Right renal pelvis (tissue), 4 donors: ENCODE measurements at places on chromosomes 7 and 10. TPM values are rescaled to one million over a fixed set of nuclear protein-coding genes. Genes with fewer than 3 reads are reported as not detected.

DNA sequence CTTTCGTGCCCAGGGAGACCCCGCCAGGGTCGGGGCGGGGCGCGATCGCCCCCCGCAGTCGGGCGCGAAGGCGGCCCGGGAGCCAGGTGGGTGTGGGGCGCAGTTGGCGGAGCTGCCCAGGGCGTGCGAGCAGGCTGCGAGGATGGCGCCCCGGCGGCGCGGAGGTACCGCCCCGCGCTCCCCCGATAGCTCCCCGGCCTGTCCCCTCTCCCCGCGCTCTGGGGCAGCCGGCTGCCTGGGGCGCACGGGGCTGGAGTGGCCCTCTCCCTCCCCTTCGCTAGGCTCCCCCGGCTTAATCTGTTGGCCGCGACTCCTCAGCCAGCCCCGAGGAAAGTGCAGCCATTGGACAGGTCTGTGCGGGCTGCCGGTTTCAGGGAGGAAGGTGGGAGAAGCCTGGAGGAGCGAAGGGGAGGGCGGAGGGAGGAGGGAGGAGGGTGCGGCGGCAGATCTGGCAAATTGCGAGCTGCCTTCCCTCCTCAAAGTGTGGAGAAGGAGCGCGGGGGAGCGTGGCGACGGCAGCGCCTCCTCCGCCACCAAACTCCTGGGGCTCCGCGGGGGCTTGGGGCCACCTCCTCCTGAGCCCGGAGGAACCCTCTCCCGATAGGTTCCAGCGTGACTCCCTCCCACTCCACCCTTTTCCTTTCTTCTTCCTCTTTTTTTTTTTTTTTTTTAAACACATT lies 361 bp upstream of the PLXDC2 start:
- peak; percentile 72 for DNase-seq

DNA sequence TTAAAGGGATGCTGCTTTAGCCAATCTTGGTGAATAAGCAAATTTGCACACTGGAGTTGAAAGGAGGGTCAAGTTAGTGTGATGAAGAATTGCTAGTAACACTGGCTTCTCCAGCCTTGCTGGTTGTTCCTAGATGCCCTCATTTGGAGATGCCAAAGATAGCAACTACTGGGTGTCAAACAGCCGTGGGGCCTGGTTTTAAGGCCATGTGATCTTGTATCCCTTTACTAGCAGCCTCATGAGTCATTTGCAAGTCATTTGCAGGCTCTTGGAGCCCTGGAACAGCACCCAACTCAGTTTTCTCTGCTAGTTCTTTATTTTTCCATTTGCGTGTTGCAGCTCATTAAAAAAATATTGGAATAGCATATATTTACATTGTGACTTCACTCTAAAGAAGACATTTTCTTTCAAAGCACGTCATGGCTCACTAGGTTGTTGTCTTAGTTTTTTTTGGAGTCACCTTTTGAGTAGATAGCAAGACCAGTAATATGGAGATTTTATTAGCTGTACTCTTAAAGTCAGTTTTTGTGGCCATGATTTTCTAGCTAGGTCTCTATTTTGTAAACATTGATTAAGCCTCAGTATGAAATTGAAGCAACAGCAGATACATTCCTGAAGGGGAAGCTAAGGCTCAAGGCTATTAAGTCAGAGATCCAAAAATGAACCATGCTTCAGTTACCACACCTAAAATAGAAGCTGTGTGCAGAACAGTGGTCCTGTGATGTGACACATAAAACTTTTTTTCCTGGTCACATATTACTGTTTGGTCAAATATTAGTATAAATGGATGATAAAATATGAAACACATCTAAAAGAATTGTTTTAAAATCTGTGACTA lies 1.3 kb downstream of the LSMEM1 start:
- DNase-seq, result no peak

GRID1 gene
- polyA plus RNA-seq, result 2.1 TPM

DNA sequence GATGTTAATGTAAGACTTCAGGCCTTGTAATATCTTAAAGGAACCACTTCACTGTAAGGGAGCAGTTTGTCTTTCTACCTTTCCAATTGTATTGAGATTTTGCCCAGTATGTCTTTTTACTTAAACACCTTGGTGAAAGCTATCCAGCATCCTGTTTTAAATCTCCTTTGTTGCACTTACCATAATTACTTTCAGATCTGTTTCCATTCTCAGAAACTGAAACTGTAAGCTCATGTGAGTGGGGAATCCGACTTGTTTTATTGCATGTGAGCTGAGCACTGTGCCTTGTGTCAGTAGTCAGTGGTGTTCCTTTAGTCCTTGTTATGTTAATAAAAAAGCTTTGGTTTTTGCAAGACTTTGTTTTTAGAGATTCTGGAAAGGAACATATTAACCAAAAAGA lies 42.2 kb downstream of the BMPR1A start:
- DNase-seq, result no peak

DNA sequence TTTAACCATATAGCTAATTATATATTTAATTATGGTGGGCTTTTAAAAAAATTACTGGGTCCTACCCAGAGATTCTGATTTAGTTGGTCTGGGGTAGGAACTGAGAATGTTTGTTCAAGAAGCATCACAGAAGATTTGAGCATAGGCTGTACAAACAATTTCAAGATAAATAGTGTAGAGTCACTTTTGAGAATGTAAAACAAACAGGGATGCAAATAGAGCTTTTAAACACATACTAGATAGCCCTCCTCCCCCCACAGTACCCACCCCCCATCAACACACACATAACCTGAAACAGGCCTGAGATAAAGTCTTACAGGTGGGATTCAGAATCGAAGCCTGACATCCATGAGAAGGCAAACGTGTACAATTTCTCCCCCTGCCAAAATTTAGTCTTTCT lies 15.6 kb upstream of the REEP3 start:
- DNase-seq, result no peak

DNA sequence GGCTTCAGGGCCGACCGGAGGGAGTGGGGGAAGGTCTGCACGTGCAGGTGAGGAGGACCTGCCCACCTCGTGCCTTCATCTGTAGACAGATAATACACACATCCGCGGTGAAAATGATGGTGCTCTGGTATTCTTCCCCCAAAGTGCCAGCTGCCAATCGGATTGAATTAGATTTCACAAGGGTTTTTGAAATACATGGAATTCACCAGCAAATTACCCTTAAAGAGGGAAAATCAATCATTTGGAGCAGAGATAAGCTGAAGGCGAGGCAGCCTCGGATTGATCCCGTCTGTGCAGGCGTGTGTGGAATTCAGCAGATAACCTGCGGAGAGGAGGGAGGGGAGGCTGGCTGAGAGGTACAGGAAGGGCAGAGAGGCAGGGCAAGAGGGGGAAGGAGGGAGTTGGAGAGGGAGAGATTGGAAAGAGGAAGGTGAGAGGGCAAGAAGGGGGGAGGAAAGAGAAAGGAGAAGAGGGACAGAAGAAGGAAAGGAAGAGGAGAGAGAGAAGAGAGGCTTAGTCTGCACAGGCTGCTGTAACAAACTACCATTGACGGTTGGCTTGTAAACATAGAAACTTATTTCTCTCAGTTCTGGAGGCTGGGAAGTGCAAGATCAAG lies 84.2 kb downstream of the C10orf105 start:
- DNase-seq, result no peak

GRCh38 chr7:139776486-139777132 lies 1.2 kb downstream of the HIPK2 start:
- DNase-seq, result peak; percentile 39

UTF1 gene
- polyA plus RNA-seq, result not detected

DNA sequence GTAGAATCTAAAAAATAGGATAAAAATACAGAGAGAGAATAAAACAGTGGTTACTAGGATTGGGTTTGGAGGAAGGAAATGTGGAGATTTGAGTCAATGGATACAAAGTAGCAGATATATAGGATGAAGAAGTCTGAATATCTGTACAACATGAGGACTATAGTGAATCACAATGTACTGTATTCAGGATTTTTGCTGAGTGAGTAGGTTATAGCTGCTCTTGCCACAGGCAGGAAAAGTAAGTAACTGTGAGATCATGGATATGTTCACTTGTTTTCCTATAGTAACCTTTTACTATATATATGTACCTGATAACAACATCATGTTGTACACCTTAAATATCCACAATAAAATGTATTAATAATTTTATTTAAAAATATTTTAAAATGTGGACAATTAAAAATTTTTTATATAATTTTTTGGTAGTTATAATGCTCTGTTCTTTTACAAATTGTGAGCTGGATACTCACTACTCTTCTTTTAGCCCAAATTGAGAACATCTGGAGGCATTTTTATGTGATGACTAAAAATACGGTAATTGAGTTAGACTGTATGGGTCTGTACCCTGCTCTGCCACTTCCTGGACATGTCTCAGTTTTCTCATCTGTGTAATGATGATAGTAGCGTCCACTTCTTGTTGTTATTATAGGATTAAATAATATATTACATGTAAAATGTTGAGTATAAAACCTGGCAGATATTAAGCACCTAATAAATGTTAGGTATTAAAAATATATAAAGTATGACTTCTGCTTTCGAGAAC lies 439.1 kb downstream of the AUTS2 start:
- no peak for DNase-seq

DNA sequence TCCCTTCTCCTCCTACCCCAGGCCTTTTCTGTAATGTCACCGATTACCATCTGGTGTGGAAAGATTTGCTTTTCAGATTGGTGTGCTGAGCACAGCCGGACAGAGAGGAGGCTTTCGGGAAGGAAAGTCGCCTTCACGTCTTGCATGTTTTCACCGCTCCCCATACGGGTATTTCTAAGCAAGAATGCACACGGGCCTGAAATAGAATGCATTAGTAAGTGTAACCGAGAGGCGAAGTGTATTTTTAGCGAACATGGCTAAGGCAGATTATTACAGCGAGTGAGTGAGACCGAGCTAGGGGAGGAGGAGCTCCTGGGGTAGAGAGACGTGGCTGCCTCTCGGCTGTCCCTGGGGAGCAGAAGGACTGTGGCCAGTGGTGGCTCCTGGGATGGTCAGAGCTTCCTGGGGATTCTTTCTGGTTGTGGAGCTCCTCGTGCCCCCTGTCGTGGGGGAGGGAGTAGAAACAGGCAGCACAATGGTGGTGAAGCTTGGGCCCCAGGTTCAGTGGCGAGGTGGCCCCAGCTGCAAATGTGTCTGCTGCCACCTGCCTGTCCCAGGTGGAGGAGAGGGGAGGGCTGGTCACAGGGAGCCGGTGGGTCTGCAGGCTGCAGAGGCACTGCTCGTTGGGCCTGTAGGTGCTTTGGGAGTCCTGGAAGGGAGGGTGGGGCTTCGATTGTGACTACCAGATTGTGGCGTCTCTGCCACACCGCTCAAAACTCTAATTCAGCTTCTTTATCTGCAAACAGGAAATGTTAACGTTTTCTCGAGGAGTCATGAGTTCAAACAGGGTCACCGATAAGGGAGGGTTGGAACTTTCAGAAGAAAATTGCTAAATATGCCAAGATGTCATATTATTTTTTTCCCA lies 135.8 kb downstream of the CAMK1D start:
- DNase-seq, result no peak

ERLIN1 gene
- 50.2 TPM for polyA plus RNA-seq

ADCY1 gene
- 4.0 TPM for polyA plus RNA-seq

DNA sequence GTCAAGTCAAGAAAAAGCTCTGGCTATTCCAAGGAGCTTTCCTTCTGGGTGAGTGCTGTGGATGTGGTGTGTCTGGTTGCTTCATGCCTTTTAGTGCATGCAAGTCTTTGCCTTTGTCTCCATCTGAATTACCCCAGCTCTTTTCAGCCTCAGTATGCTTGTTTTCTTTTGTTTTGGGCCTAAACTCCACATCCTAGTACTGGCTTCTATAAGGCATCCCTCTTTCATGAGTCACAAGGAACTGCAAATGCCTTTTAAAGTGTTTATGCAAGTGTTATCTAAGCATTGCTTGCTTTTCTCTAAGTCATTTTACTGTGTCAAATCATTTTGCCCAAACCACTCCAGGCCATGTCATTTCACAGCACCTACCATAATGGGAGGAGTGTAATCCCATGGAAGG lies 132.1 kb downstream of the PLCE1 start:
- DNase-seq, result no peak

DNA sequence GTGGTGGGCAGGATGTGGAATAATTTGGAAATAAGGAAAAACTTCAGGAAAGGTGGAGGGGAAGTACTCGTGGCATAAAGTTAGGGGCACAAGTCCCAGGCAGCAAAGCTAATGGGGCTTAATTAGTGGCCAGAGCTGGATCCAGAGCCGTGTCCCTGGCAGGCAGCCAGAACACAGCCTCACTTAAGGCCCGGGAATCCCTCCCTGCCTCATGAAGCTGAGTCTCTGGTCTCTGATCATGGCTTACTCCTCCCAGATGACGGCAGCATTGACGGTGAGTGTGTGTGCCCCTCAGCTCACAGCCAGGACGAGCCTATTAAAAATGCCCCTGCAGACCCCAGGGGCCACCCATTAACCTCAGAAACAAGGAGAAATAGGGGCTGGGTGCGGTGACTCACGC lies 48.2 kb upstream of the NPTX2 start:
- DNase-seq, result no peak

DNA sequence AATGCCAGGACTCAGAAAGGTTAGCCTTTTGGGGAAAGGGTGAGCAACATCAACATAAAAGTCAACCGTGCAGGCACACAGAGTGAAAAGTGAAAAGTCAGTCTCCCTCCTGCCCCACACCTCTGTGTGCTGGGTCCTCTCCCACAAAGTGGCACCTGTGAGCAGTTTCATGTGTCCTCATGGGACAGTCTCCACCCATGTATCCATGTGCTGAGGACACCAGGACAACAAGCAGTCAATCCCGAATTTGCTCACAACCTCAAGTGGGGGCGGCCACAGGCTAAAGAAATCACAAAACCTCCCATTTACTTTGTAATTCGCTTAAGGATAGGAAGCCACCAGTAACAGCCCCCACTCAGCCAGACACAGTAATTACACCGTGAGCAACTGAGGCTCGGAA lies 97.4 kb downstream of the ARHGAP22 start:
- DNase-seq, result no peak

DNA sequence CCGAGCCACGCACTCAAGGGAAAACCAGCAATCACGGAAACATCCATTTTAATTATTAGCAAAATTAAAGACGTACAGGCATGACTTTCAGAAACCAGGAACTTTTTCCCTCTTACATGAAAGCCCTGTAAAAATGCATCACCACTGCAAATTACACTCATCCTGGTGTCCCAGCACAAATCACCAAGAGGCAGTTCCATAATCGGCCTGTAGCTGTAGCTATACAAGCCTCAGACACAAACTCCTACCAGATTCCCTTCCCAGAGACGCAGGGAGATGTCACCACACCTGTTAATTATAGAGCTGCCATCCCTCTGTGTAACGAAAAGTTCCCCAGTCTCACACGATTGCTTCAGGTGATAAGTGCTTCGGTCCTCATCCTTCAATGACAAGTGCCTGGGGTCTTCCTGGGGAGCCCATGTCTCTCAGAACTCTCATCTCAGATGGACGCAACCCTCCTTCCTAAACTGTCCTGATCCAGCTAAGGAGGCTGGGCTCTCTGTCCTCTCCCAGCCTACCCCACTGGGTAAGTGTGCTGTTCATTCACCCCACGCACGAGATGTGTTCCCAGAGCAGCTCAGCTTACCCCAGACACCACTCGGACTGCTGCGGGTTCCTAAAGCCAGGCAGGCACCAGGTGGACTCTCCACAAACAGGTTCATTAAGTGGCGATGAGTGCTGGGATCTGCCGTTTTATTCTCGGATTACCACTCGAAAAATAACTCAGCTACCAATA lies 5.9 kb downstream of the FGFR2 start:
- DNase-seq, result no peak

UCMA gene
- polyA plus RNA-seq, result not detected

GRCh38 chr10:123645016-123645415 lies 21.1 kb upstream of the GPR26 start:
- DNase-seq, result no peak

- no peak for DNase-seq
Observed at GRCh38 chr7:101666741-101667140, 37.6 kb upstream of the MYL10 start.

ZNF438 gene
- 8.9 TPM for polyA plus RNA-seq

RHBDD2 gene
- polyA plus RNA-seq, result 67.6 TPM

GRCh38 chr7:105017657-105018365 lies 3.8 kb downstream of the KMT2E start:
- no peak for DNase-seq

- no peak for DNase-seq
Observed at GRCh38 chr7:14954035-14954434, 51.5 kb upstream of the DGKB start.
